ENCODE measurements at places on chromosomes 16 and 17.

- no peak for DNase-seq
Measured at GRCh38 chr17:70794738-70795137, 625.4 kb downstream of the KCNJ2 start.

GRCh38 chr16:84614968-84615813, 2.7 kb downstream of the COTL1 start:
- DNase-seq = no peak

- DNase-seq = peak; percentile 36
Measured at GRCh38 chr16:48386559-48387312, 1.5 kb upstream of the SIAH1 start.

DNA sequence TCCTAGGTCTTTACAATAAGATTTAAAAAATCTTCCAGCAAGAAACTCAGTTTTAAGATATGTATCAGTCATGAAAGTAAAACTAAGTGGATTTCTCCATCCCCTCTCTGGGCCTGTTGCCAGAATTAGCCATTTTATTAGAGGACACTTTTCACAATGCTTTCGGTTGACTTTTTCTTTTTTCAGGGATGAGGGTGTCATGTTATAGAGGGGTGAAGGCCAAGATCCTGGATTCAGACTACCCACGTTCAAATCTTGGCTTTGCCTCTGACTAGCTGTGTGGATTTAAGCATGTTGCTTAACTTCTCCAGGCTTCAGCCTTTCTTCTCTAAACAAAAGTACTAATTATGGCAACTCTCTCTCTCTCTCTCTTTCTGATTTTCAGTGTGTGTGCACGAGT, 111.7 kb upstream of the COX10 start:
- DNase-seq = no peak

GRCh38 chr17:17926840-17927449, 45.3 kb downstream of the TOM1L2 start:
- no peak for DNase-seq
